Lung microvascular endothelial cell (primary cell): ENCODE measurements at places on chromosomes 1 and 21.
A peak's percentile ranks its signal among the peaks of the same experiment; 100 is the strongest.

- DNase-seq = no peak
Observed at GRCh38 chr1:229037806-229038405, 233.0 kb upstream of the RAB4A start.

DNA sequence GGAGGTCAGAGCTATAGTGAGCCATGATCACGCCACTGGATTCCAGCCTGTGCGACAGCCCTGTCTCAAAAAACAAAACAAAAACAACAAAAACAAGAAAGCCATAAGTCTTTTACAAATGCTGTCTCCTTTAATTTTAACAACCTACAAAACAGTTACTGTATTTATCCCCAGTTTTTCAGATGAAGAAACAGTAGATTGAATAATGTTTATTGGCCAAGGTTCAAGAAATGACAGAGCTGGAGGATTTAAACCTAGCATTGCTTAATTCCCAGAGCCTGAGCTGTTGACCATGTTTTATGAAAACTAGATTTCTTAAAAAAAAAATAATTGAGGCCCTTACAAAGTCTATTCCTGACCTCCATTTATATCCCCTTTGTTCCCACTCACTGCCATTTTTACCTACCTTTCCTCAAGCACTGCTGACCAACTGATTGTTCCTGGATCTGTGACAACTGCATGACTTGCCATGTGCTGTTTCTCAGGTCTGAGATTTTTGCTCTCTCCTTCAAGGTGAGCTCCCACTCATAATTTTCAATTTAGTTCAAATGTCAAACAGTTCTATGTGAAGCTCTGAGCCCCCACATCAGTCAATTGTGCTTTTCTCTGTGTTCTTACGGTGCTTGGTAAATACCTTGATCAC lies 140.8 kb downstream of the CHRM3 start:
- no peak for DNase-seq

GRCh38 chr1:27117733-27118439 lies 37.0 kb downstream of the SLC9A1 start:
- no peak for DNase-seq

- no peak for DNase-seq
Observed at GRCh38 chr1:10292188-10292587, 81.8 kb downstream of the KIF1B start.

DNA sequence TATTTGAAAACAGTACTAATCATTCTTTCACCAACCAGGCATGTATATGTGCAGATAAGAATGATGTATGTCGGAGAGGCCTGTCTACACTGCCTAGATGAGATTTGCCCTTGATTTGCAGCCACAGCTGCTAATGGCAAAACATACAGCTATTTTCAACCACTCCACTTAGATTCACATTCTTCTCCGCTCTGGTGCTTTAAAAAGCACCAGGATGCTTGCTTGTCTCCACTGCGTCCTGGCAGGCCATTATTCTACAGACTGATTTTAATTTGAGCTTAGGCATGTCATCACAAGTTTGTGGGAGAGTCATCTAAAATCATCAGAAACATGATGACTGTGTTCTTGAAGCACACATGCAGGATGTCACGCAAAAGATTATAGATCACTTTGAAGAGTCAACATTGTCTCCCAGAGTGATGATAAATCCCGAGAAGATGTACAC lies 119.0 kb upstream of the NRIP1 start:
- DNase-seq = no peak

DNA sequence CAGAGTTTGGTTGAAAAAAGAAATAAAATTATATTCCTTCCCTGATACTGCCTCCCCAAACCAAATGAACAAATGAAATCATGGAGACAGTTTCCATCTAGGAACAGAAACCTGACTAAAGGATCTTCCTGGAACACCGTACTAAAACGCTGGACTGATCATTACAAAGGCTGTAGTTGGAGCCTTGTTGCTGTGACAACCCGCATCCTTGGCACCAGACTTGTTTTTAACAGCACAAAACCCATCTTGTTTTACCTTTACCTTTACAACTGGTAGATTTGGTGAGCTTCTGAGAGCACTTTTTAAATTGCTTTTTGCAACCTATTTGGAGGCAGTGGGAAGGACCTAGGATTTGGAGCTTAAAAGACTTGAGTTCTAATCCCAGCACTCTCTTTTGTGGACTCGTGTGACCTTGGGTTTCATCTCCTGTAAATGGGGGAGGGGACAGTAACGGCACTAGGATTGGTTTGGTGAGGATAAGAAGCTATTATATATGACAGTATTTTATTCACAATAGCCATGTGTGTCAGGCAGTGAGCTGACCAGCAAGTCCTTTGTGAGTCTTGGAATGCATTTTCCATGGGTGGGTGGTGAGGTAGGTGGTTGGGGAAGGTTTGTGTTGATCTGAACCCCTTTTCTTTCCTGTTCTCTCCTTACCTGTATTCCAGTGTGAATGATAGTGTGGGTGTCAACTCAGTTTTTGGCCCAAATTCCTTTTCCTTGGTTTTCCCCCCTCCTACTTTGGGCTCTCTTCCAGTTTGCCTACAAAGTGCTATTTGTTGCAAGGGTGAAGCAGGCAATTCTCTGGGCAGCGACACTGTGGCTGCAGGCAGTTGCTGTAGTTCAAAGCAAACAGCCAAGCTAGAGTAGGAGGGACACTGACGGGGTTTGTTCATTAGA lies 12.6 kb downstream of the LRRC8D start:
- no peak for DNase-seq

DNA sequence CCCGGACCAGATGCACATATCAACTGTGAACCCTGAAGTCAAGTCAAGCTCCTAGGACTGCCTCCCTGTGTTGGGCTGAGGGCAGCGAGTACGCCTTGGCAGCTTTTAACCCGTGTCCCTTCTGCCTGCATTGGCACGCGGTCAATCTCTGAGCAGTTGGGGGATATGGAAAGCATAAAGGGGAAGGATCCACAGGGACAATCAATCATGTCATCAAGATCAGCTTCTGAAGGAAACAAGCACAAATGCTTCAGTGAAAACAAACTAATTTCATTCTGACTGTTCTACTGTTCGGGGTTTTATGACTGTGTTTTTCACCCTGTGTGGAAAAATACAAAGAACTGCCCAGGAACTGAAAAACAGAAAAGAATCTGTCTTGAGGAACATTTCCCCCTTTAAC lies 106.2 kb downstream of the RUNX1 start:
- no peak for DNase-seq

DNA sequence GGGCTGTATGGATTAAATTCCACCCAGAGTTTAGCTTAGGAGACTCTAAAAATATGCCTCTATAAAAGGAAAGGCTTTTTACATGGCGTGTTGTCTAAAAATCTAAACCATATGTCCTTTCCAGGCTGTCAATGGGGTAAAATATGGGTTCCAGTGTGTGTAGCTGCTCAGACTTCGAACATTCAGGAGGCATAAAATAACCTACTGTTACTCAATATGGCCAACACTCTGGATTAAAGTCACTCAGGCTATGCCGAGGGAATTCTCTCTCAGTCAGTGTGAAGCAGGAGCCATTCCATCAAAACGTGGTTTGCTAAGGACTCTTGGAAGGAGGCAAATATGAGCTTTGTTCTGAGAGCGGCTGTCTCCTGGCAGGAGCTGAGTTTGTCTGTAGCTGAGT lies 135.3 kb downstream of the RUNX1 start:
- DNase-seq = no peak

GRCh38 chr1:40692429-40692895 lies 958 bp downstream of the NFYC start:
- peak; percentile 19 for DNase-seq

DNA sequence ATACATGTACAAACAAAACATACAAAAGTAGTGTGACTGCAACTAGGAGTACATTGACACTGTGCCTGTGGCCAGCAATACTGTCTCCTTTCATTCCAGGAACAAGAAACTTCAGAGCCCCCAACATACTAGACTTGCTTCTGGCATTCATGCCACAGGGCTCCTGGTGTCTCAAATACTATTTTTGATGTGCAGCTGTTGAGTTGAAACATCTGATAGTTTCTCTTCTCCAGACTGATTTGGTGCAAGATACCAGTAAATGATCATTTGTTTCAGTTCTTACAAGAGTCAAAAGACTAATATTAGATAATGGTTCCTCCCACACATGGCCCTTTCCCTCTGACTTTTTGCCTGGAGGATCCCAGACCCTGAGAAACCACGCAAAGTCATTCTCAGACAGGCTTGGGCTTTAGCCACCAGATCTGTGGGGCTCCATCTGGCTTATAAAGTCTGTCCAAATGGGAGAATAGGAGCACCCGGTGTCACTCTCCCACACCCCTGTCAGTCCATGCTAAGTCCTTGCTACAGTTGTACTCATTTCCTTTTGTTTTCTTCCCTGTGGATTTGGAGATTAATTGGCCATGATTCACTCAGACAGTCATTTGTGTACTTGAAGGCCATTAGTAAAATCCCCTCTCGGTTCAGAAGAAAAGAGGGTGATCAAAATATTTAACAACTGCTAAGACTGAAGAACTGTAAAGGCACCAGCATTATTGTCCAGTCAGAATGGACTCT lies 163.5 kb upstream of the RUNX1 start:
- DNase-seq = peak; percentile 92

DNA sequence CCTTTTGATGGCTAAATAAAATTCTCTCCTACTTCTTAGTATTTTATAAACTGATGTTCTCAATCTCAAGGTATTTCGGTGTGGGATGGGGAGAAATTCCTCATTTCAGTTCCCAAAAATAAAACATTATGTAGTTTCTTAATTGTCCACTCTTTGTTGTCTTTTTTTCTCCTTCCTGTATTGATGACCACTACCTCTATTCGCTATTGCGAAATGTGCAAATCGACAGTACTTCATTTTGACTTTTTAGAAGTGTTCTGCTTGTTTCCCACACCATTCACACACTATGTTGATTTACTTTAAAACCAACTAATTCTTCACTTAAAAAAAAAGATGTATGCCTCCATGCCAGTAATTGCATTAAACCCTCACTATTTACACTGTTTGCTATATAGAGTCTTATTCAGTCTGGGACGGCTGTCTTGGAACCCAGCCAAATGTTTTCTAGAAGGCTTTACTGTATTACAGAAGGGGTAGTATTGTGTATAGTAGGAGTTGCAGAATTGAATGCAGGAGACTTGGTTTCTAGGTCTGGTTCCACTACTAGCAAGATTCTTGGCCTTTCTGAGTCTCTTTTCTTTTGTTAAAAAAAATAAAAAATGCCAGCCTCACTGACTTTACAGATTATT lies 5.6 kb downstream of the RNF2 start:
- DNase-seq = no peak

- no peak for DNase-seq
Observed at GRCh38 chr1:11753555-11754208, 8.3 kb upstream of the C1orf167 start.

GRCh38 chr1:111192658-111193519 lies 7.6 kb downstream of the DENND2D start:
- no peak for DNase-seq

GRCh38 chr1:111990026-111990877 lies 784 bp upstream of the KCND3 start:
- peak; percentile 10 for DNase-seq

- peak; percentile 47 for DNase-seq
Observed at GRCh38 chr1:154427173-154428139, 22.3 kb downstream of the IL6R start.

GRCh38 chr21:25556091-25556490 lies 51.2 kb downstream of the MRPL39 start:
- no peak for DNase-seq
